ENCODE measurements at places on chromosomes 16 and 17.

DNA sequence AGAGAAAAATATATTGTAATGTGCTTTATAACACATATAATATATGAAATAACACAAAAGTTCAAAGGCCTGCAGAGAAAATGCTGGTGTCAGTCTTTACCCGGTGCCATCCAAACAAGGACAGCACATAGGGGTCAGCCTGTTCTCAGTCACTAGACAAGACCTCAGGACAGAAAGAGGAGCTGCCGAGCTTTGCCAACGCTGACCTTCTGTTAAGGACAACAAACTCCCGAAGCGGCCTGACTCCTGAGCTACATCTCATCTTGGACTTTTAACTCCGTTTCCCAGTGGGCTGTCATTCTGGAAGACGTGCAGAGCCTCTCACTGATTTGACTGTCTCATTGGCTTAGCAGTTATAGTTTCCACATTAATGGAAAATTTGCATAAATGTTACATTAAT lies 6.9 kb downstream of the ELAC2 start:
- DNase-seq: no peak

DNA sequence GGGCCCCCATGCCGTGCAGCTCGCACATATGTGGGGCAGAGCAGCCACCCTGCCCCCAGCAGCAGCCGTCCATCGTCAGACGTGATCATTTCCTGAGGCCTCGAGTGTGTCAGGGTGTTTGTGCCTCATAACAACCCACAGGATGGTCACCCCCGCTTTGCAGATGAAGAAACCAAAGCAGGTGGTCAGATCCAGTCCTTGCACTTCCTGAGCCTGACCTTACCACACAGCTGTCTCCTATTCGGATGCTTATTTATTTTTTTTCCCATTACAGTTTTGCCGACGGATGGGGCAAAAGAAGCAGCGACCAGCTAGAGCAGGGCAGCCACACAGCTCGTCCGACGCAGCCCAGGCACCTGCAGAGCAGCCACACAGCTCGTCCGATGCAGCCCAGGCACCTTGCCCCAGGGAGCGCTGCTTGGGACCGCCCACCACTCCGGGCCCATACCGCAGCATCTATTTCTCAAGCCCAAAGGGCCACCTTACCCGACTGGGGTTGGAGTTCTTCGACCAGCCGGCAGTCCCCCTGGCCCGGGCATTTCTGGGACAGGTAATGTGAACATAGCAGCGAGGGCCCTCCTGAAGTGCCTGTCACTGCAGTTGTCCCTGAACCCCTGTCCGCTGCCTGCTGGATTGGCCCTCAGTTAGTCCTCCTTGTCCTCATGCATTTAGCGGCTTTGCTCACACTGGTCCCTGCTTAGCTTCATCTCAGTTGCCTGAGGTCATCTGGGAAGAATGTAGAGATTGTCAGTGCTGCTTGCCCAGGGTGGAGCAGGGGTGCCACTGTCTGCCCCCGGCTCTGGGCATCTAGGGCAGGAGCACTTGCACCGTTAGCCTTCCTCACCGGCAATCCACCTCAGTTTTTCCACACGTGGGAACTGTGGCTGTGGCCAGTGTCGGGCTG lies 1.4 kb downstream of the MPG start:
- DNase-seq: no peak

GRCh38 chr16:89170346-89171215 lies 967 bp upstream of the CDH15 start:
- DNase-seq: no peak

GRCh38 chr17:1104222-1104621 lies 75.6 kb downstream of the ABR start:
- DNase-seq: no peak

- DNase-seq: no peak
Observed at GRCh38 chr16:72113616-72113945, 19.9 kb downstream of the DHX38 start.

DNA sequence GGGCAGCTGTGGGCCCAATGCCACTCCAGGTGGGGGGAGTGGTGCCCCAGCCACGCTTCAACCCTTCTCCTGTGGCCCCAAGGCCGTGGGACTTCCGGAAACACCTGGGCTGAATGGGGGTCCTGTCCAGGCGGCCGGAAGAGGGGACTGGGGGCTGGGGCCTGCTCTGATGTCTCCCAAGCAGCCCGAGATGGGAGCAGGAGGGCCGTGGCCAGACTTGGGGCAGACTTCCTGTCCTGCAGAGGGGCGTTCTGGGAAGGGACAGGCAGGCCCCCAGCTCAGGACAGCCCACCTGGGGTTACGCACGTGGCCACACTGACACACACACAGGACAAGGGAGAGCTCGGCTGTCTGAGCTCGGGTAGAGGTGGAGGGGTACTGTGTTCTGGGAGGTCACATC lies 5.1 kb downstream of the HSD3B7 start:
- no peak for DNase-seq

DNA sequence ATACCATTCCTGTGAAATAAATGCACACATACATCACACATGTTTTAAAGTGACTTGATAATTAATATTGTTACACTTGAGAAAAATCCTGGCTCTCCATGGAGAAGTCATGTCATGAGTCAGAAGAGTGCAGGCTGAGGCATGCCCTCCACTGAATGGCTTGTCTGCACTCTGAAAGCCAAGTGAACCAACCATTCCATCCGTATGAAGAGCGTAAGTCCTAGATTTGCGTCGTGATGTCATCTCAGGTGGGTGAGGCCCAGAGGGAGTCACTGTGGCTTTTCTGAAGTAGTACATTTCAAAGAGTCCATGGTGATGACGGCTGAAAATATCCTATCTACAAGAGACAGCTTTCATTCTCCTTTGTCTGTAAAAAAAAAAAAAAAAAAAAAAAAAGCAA lies 83.5 kb upstream of the IRX5 start:
- no peak for DNase-seq

- no peak for DNase-seq
Observed at GRCh38 chr17:75475144-75475835, 18.9 kb downstream of the TMEM94 start.

- DNase-seq: no peak
Observed at GRCh38 chr16:61944004-61944403, 92.2 kb downstream of the CDH8 start.

- no peak for DNase-seq
Observed at GRCh38 chr16:68359398-68360191, 48.8 kb downstream of the PRMT7 start.

DNA sequence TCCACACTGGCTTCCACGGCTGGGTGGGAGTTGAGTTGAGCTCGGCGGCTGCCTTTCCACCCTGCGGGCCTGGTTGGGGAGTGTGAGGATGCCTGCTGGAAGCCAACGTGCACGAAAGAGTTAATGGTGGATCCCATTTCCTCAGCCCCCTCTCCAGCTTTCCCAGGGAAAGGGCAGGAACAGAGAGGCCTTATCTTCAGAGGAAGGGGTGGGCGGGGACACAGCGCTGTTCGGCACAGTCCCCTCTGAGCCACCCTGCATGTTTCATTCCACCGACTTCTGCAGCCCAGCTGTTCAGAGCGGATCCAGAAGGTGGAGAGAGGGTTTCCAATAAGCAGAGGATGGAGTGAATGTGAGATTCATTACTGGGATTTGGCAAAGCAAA lies 295.3 kb downstream of the SEC14L1 start:
- no peak for DNase-seq

GRCh38 chr17:16378636-16379282 lies 2.1 kb upstream of the UBB start:
- no peak for DNase-seq

DNA sequence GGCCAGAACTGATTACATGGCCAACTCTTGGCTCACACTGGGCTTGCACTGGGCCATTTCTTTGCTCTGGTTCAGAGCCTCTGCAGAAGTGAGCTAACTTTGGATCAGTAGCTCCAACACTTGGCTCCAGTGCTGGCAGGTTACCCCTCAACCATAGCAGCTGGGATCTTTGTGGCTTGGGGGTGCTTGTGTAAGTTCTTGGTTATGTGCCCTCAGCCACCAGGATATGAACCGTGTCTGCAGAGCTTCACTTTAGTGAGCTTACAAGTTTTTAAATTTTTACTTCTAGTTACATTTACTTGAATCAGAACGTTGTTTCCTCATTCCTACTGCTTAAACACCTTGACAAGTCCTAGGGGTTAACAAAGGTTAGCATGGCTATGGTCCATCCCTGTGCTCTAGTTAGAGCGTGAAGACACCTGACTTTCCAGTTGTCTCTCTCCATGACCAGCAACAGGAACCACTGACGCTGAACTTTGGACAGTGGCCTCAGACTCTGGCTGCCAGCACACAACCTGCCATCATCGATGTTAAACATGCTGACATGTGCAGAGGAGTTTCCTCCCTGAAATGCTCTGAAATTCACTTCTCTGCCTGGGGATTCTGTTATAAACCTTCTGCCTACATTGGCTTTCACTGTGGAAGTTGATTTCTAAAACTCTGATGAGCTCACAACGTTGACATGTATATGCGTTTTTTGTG lies 4.1 kb downstream of the PDF start:
- no peak for DNase-seq

GRCh38 chr16:4886151-4886550 lies 38.9 kb downstream of the UBN1 start:
- no peak for DNase-seq

DNA sequence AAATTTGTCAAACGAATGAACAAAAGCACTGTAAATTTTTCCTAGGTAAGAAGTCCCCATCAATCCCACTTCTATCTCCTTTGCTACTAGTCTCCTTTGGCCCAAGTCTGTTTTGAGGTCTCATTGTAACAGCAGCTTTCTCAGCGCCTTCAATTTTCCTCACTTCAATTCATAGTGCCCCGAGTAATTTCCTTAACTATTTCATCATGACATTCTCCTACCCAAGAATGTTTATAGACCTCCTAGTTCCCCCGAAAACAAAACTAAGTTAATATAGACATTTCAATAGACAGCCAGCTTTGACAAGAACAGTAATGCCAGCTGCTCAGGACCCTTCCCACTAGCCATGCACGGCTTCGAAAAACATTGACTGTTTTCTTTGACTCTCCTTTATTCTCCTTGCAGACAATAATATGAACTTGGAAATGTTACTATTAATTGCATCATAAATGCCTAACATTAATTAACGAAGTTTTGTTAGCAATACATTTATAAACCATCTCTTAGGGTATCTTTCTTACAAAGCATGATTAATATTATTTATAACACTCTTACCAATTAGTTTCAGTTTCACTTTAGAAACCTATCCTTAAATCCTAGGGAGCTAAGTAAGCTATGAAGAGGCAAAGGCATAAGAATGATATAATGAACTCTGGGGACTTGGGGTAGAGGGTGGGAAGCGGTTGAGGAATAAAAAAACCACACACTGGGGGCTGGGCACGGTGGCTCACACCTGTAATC lies 22.8 kb downstream of the GLG1 start:
- DNase-seq: no peak

DNA sequence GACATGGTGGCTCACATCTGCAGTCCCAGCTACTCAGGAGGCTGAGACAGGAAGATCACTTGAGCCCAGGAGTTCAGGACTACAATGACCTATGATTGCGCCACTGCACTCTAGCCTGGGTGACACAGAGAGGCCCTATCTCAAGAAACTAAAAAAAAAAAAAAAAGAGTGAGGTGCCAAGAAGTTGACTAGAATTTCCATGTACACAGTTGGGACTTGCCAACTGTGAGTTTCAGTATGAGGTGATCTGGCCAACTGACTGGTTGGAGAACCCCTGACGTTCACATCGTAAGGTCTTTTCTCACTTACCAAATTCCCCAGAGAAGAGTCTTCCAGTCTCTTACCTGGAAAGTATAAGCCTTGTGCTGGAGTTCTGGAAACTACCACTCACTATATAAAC lies 3.1 kb upstream of the MED11 start:
- no peak for DNase-seq

DNA sequence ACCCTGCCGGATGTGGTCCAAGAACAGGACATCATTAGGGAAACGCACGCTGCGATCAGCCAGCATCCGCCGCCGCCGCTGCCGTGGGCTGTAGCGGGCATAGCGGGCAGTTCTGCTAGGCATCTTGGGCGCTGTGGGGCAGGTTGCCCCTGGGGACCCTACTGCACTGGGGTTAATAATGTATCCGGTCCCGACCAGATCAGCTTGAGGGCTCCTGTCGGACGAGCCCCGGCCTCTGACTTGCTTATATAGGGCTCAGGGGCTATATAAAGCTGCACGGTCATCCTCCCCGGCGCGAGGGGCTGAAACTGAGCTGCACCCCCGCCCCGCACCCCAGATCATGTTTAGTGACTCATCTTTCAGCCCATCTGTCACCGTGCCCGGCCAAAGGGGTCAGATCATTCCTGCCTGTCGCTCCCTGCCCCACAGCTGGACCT lies at the start of gene PPP1R27:
Gene PPP1R27, minus strand, starts transcription at position 220 of the 437 bp plus-strand sequence. Its CDS starts 97 bp downstream, at position 123.
- DNase-seq: no peak

- DNase-seq: no peak
Observed at GRCh38 chr17:18004345-18004744, 31.7 kb downstream of the DRC3 start.

GRCh38 chr17:41695954-41696757 lies 7.5 kb downstream of the EIF1 start:
- no peak for DNase-seq

GRCh38 chr17:74070374-74070773 lies 133.1 kb upstream of the RPL38 start:
- DNase-seq: no peak

GRCh38 chr16:67245674-67246080 lies 1.6 kb downstream of the FHOD1 start:
- DNase-seq: no peak

DNA sequence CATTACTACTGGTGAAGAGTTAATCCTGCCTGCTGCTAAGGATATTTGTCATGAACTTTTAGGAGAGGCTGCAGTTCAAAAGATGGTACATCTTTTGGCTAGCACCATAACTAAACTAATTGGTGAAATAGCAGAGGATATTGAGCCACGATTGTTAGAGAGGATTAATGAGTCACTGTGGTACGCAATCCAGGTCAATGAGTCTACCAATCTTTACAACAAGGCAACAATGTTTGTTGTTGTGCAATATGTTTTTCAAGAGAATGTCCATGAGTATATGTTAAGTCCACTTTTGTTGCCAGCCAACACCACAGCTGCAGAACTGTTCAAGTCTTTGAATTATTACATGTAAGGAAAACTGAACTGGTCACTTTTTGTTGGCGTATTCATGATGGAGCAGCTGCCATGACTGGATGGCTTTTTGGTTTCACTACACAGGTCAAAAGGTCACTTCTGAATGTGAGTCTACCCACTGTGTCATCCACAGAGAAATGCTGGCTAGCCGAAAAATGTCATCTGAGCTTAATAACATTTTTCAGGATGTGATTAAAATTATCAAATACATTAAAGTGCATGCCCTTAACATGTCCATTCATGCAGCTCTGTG lies 402.6 kb upstream of the KIF2B start:
- DNase-seq: no peak

DNA sequence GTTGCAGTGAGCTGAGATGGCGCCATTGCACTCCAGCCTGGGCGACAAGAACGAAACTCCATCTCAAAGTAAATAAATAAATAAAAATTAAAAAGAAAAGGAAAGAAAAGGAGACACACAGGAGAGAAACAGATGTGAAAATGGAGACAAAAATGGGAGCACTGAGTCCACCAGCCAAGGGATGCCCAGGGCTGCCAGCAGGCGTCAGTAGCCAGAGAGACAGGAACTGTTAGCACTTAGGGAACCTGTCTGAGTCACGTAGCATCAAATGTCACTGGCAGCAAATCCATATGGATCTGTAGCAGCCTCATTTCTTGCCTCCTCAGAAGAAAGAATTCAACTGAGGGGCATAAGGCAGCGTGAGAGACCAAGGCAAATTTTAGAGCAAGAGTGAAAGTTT lies 79.7 kb downstream of the CYLD start:
- DNase-seq: no peak

GRCh38 chr17:80427366-80428282 lies 12.7 kb downstream of the ENDOV start:
- DNase-seq: no peak
